Dermis blood vessel endothelial cell (primary cell): ENCODE measurements at places on chromosomes 4 and X.

- DNase-seq = no peak
Observed at GRCh38 chr4:119068529-119068962, 67.1 kb upstream of the MYOZ2 start.

GRCh38 chr4:73902038-73902637 lies 32.9 kb downstream of the CXCL1 start:
- DNase-seq = no peak

- DNase-seq = no peak
Observed at GRCh38 chr4:172412851-172413580, 599.8 kb downstream of the GALNTL6 start.

DNA sequence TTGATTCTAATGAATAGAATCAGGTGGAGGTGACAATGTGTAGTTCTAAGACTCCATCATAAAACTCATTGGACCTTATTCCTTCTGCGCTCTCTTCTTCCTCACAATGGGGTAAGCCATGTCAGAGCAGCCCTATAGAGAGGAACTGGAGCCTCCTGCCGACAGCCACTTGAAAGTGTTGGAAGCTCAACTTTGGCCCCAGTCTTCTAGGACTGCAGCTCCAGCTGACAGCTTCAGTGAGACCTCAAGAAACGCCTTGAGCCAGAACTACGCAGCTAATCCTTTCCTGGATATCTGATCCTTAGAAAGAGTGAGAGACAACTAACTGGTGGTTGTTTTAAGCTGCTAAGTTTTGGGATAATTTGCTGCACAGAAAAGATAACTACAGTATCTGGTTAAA lies 22.1 kb upstream of the ADH7 start:
- DNase-seq = no peak

- DNase-seq = no peak
Observed at GRCh38 chr4:122833999-122834398, 7.4 kb downstream of the FGF2 start.

- no peak for DNase-seq
Observed at GRCh38 chrX:17968367-17968766, 107.3 kb upstream of the RAI2 start.
